ENCODE measurements at places on chromosomes 7 and 10.
A peak's percentile ranks its signal among the peaks of the same experiment; 100 is the strongest.

GRCh38 chr10:83538047-83538446 lies 601.3 kb upstream of the GHITM start:
- no peak for DNase-seq

DNA sequence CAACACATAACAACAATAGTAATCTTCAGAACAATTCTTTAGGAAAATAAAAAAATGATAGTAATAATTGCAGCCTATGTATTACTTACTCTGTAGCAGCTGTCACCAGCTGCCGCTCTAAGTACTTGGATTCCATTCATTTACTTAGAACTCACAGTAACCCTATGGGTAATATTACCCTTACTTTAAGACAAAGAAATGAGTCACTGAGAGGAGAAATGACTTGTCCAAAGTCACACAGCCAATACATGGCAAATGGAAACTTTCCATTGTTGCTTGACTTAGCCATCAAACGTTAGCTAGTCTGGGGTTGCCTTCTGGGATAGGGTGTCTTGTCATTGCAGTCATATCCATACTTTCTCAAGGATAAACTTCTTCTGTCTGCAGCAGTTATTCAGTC lies 3.6 kb downstream of the CCNY start:
- no peak for DNase-seq

- DNase-seq, result no peak
Measured at GRCh38 chr7:79386688-79387422, 66.6 kb downstream of the MAGI2 start.

- no peak for DNase-seq
Measured at GRCh38 chr10:49709934-49710333, 30.5 kb downstream of the C10orf53 start.

DNA sequence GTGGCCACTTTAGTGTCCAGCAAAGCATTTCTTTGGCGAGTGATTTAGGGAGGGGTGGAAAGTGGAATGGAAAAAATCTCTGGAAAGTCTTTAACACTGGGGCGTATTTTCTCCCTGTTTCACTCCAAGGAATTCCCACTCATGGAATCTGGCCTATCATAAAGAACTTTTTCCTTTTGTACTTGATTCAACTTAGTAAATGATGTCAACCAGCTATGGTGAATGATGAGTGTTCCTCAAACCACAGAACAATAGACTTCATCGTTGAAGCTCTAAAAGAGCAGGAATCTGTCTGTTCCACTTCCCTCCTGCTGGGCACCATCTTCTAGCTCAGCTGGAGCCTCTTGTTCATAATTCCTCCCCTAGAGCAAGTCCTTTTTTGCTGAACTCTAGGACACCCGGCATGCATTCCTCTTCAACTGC lies 66.5 kb downstream of the EPDR1 start:
- DNase-seq, result no peak

GRCh38 chr7:133024596-133024995 lies 57.3 kb downstream of the CHCHD3 start:
- DNase-seq, result no peak

- no peak for DNase-seq
Measured at GRCh38 chr10:98235846-98236245, 32.1 kb downstream of the LOXL4 start.

DNA sequence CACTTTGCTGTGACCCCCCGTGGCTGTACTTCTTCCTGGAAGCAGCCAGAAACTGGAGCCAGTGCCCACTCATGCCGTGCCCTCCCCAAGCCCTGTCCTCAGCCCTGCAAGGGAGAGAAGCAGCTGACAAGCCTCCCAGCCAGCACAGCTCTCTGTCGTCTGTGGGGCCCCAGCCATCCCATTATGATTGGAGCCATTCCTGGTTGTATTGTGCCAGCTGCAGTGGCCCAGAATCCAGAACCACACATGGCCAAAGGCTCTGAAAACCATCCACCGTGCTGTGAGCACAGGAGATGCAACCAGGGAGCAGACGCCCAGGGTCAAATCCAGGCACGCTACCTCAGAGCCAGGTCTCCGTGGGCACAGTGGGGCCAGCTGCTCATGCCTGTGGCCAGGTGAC lies 18.7 kb downstream of the GRID2IP start:
- DNase-seq, result no peak

- no peak for DNase-seq
Measured at GRCh38 chr7:117229350-117229749, 93.5 kb downstream of the WNT2 start.

- DNase-seq, result no peak
Measured at GRCh38 chr7:87517136-87517815, 41.8 kb upstream of the ABCB4 start.

DNA sequence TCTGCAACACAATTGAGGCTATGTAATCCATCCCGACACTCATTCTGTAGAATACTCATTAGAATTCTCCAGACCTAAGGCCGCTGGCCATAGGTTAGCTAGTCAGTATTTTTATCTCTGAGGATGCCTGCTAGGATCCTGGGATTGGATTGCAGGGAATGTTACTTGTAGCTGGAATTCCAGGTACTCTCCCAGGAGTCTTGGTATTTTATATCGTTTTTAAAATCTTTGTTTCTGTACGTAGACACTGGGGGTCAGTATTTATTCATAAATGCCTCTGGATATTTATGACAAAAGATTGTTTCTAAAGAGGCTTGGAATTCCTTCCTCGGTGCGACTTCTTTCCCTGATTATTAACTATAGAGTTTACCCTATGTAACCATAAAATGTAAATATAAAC lies 40.1 kb downstream of the BPGM start:
- peak; percentile 25 for DNase-seq

GRCh38 chr10:58177362-58177947 lies 90.2 kb downstream of the IPMK start:
- peak; percentile 44 for DNase-seq

GRCh38 chr10:20993830-20994527 lies 96.9 kb upstream of the NEBL start:
- no peak for DNase-seq

- DNase-seq, result no peak
Measured at GRCh38 chr10:127252818-127253217, 56.4 kb upstream of the INSYN2A start.

DNA sequence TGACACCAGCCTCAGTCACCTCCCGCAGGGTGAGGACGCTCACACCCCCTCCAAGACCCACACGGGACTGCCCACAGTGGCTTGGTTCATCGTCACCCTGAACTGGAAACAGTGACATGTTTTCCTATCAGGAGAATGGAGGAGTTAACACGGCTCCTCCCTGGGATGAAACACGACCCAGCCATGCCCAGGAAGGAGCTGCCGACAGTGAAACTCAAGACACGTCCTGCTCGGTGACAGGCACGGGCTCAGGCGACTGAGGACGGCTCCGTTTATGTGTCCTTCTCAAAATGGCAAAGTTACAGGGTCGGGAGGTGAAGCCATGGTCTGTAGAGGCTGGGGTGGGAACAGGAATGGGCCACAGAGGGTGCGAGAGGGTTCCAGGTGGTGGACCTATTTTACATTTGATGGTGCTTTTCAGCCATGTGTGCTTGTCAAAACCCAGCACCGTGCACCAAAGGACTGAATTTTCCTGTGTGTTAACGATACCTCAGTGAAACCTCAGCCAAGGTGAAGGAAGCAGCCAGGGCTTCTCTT lies 272.4 kb downstream of the ADARB2 start:
- DNase-seq, result no peak

GRCh38 chr10:49037187-49037586 lies 78.1 kb downstream of the VSTM4 start:
- peak; percentile 39 for DNase-seq
